ENCODE measurements at places on chromosomes 13 and 19.

DNA sequence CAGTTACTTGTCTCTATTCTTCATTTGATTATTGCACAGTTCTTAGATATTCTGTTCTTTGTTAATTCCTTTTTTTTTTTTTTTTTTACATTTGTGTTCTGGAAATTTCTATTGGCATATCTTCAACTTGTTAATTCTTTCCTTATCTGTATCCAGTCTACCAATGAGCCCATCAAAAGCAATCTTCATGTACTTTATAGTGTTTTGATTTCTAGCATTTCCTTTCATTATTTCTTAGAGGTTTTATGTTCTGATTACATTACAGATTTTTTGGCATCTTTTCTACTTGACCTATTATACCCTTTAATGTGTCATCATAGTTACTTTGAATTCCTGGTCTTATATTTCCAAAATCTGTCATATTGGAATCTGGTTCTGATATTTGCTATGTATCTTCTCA, 2194.8 kb downstream of the PCDH9 start:
- DNase-seq: no peak

DNA sequence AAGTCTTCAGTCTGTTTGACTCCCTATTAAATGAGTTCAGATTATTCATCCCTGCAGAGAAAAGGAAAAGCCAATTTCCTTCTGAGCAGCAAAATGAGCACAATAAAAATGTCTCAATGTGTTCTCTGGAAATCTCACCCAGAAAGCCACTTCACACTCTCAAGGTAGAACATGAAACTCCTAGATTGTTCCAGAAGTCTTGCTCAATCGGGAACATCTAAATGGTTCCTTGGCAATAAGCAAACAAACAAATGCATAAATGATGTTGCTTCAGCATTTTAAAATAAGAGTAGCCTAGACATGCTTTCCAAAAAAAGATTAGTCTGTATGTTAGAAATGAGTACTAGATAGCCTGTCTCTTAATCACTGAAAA, 59.7 kb upstream of the TNFRSF19 start:
- no peak for DNase-seq

- DNase-seq: no peak
Measured at GRCh38 chr19:3409346-3410064, 43.1 kb downstream of the NFIC start.

DNA sequence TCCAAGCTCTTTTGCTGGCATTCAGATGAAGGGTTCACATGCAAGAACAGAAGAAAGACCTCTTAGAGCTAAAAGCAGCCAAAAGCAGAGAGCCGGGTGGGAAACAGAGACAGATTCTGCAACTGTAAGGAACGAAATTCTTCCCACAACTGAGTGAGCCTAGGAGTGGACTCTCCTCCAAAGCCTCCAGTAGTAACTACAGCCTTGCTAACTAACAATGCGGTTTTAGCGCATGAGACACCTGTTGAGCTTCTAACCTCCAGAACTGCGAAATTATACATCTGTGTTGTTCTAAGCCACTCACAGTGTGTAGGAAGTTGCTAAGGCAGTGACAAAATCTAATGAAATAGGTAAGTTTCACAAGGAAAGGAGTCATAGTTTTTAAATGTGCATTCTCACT, 98.1 kb upstream of the SLITRK1 start:
- DNase-seq: no peak

DNA sequence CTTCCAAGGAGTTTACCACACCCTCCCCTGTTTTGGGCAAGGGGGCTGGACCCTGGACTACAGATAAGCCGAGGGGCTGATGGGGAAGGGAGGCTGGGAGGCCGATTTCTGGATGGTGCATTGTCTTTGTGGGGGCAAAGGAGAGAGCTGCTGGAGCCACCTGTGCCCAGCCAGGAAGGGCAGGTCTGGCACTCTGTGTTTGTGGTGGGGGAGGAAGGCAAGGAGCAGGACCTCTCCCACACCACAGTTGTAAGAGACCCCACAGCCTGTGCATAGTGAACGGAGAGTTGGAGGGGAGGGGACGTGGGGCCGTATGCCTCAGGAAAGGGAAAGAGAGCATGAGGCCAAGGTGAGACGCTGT, 16.0 kb upstream of the PRR19 start:
- no peak for DNase-seq

DNA sequence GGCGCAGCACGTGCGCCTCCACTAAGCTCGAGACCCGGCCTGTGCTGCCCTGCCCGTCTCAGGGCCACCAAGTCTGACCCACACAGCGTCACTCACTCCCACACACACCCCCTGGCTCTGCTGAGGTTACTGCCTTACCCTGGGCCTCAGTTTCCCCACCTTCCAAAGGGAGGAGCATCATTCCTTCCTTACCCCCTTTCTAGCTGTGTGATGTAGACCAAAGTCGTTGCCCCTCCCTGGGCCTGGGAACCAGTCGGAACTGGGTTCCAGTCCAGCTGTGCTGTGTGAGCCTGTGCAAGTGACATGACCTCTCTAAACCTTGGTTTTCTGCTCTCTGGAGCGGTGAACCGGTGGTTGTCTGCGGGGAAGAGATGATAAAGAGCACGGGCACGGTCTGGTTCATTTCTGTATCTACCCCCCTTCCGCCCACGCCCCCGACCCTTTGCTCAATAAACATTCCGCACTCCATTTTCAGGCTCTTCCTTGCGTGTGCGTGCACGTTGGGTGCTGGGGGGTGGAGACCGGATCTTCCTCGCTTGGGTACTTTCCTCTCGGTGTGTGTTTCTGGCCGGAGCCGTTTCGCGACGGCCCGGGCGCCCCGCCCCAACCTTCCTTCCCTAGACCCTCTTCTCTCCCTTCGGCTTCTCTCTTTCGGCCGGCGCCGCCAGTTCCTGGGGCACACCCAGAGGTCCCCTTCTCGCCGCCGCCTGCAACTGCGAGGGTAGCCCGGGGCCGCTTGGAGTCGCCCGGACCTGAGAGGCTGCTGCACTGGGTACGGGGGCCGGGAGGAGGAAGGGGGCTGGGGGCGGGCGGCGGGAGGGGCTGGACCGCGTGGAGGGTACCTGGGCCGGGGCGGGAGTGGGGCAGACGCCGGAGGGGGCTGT, at the start of gene ZNF581:
Gene ZNF581, plus strand, starts transcription at position 647 of the 884 bp plus-strand sequence. CDS start 923 bp downstream, outside the sequence.
- DNase-seq: peak; percentile 68

GRCh38 chr13:45468635-45469034, 3.9 kb downstream of the COG3 start:
- no peak for DNase-seq

- no peak for DNase-seq
Measured at GRCh38 chr13:47707414-47707813, 293.7 kb downstream of the SUCLA2 start.

- DNase-seq: no peak
Measured at GRCh38 chr13:103568314-103568713, 502.1 kb upstream of the SLC10A2 start.

DNA sequence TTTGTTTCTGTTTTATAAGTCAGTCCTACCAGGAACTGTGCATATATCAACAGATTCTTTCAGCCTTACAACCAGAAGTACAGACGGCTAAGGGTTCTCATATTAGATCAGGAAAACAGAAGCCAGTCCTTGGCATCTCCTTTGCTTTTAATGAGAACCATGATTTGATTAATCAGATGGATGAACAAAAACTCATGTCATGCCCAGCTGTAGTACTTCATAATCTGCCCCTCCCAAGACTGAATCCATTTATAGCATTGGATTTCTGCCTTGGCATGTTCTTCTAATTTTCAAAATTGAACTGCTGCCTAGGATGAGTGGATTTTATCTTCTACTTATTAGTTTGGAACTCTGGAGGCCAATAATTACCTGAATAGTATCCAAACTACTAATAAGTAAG, 617.2 kb downstream of the SLITRK5 start:
- DNase-seq: no peak

DNA sequence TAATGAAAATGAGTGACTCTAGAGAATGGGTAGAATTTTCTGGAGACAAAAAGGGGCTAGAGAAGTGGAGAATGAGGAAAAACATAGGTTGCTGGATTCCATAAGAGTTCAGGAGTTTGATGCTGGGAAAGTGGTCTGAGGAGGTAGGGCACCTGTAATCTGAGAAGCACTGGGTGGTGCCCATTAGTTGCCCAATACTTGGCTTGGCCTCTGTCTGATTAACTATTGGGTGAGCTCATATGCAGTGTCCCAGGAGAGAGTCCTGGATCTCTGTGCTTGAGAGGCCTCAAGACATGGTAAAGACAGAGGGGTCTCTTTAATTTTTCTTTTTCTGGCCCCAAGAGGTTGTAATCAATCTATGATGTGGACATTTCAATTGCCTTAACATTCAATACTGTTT, 390.1 kb downstream of the TDRD3 start:
- no peak for DNase-seq

- no peak for DNase-seq
Measured at GRCh38 chr13:32214071-32214470, 101.1 kb downstream of the ZAR1L start.

GRCh38 chr13:98575904-98576199, 1.1 kb downstream of the STK24 start:
- no peak for DNase-seq

- DNase-seq: no peak
Measured at GRCh38 chr19:28164214-28164613, 1048.7 kb downstream of the UQCRFS1 start.

DNA sequence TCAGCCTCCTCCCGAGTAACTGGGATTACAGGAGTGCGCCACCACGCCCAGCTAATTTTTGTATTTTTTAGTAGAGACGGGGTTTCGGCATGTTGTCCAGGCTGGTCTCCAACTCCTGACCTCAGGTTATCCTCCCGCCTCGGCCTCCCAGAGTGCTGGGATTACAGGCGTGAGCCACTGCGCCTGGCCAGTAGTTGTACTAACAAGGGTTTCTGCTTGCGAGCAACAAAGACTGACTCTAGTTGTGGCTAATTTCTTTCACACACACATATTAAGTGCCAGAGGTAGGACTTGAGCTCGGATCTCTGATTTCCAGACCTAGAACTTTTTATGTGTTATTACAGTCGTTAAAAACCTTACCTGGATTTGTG, 635 bp upstream of the PCCA start:
- no peak for DNase-seq

- DNase-seq: no peak
Measured at GRCh38 chr13:46618694-46619254, 65.8 kb downstream of the LRCH1 start.
